ENCODE measurements at places on chromosomes 16 and 17. TPM values are rescaled to one million over a fixed set of nuclear protein-coding genes. Genes with fewer than 3 reads are reported as not detected.

DNA sequence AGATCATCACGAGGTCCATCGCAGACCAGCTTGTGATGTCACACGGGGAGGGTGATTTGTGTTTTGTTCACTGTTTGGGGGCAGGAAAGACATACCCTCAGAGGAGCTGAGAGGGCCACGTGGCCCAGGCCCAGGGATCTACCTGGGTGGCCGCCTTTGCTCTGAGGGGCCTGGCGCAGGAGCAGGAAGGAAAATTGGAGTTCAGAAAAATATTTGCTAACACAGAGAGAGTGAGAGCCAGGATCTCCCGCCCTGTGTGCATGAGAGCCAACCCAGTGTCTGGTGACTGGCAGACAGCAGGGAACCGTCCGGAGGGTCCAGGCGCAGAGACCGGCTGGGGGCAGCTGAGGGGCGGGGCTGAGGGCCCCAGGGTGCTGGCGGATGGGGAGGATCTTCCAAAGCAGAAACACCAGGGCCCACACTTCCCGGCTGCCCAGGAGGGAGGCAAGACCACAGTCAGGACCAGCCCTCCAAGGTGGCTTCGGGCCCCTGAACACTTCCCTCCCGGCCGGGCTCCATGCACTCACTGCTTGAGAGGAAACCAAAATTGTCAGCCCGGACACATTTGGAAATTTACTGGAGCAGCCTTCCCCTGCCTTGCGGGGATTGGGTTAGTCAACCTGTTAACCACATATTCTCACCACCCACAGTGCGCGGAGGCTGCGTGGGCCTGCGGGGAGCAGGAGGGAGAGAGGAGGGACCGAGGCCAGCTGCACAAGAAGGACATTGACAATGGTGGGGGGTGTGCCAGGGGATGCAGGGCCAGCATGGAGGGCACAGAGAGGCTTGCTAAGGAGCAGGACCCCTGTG, 52.6 kb downstream of the RBFOX3 start:
- no peaks in the 10 kb centered on the region for H3K36me3 ChIP-seq
- no peak overlapping the region for H3K27ac ChIP-seq
- no peaks in the 10 kb centered on the region for H3K4me1 ChIP-seq
- no peak overlapping the region for H3K4me3 ChIP-seq
- DNase-seq, result peak; percentile 69
- peaks cover 32% of the 10 kb centered on the region for H3K27me3 ChIP-seq

- peaks cover 31% of the 10 kb centered on the region for H3K36me3 ChIP-seq
- no peak for DNase-seq
- peaks cover 9% of the 10 kb centered on the region for H3K4me1 ChIP-seq
- H3K4me3 ChIP-seq, result no peak overlapping the region
These were observed 98.0 kb downstream of the CDK5R1 start for GRCh38 chr17:32584792-32585191.

The CCDC182 gene
- total RNA-seq, result not detected

DNA sequence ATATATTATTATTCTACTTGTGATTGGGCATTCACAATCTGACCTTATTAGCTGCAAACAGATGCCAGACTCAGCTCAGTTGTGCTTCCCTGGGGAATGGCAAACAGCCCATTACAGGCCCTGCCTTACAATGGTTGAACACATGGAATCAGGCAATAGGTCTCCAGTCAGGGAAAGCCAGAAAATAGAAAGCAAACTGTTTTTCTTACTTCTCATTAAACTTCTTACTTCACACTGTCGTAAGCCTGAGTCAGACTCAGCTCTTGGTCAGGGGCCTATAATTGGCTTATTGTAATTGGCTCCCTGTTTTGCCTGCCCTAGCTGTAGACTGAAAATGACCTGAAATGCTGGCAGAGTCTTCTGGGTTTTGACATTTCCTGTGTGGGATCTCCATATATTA, 77.0 kb upstream of the CA10 start:
- H3K4me1 ChIP-seq, result no peaks in the 10 kb centered on the region
- DNase-seq, result no peak
- no peak overlapping the region for H3K4me3 ChIP-seq
- no peak overlapping the region for H3K27ac ChIP-seq
- no peaks in the 10 kb centered on the region for H3K27me3 ChIP-seq

GRCh38 chr17:45228763-45229539, 7.3 kb downstream of the FMNL1 start:
- no peaks in the 10 kb centered on the region for H3K36me3 ChIP-seq
- DNase-seq, result no peak
- no peak overlapping the region for H3K4me3 ChIP-seq
- H3K27me3 ChIP-seq, result peaks cover 3% of the 10 kb centered on the region
- H3K4me1 ChIP-seq, result no peaks in the 10 kb centered on the region
- no peak overlapping the region for H3K27ac ChIP-seq

GRCh38 chr17:27554152-27554551, 76.8 kb upstream of the LGALS9 start:
- no peaks in the 10 kb centered on the region for H3K27me3 ChIP-seq
- no peak for DNase-seq
- peaks cover 18% of the 10 kb centered on the region for H3K36me3 ChIP-seq
- H3K4me3 ChIP-seq, result peak overlapping the region; percentile 22

DNA sequence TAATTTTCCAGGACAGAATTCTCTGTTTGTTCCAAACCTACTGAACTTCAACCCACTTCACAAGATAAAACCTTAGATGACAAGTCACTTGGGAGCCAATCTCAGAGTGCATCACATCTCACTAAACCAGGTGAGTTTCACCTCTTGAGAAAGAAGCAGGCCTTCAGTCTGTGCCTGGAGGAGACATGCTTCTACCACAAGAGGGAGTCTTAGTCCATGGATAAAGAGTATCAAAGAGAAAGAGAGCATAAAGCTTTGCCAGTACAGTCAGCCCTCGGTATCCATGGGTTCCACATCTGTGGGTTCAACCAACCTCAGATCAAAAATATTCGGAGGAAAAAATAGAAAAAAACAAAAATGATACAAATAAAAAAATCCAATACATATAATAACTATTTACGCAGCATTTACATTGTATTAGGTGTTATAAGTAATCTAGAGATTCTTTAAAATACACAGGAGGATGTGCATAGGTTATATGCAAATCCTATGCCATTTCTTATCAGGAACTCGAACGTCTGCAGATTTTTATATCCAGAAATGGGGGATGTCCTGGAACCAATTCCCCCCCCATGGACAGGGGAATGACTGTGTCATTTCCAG, 37.7 kb downstream of the DUSP14 start:
- peaks cover 12% of the 10 kb centered on the region for H3K36me3 ChIP-seq
- no peaks in the 10 kb centered on the region for H3K4me1 ChIP-seq
- no peak overlapping the region for H3K27ac ChIP-seq
- DNase-seq, result no peak
- H3K27me3 ChIP-seq, result no peaks in the 10 kb centered on the region

The SHMT1 gene
- total RNA-seq, result 4.2 TPM
